ENCODE measurements at places on chromosomes 16 and 17.

GRCh38 chr17:13005530-13005929, 12.3 kb downstream of the ELAC2 start:
- DNase-seq: no peak

DNA sequence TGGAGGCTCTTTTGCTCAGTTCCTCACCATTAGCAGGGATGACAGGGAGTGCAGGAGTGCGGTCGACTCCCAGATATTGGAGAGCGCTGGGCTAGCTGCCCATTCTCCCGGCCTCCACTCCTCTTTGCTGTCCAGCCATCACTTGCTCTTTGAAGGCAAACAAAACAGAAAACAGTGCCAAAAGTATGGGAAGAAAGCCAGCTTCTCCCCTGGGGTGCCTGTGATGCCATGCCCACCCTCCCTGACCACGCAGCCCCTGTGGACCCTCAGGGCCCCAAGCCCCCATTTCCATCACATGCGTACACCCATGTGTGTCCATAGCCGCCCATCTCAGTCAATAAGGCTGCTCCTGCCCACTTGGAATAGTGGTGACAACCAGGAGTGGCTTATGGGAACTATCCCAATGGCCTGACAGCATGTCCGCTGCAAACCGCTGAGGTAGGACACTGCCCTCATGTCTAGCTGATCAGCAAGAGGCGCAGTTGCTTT, 30.0 kb downstream of the MAPT start:
- no peak for DNase-seq

DNA sequence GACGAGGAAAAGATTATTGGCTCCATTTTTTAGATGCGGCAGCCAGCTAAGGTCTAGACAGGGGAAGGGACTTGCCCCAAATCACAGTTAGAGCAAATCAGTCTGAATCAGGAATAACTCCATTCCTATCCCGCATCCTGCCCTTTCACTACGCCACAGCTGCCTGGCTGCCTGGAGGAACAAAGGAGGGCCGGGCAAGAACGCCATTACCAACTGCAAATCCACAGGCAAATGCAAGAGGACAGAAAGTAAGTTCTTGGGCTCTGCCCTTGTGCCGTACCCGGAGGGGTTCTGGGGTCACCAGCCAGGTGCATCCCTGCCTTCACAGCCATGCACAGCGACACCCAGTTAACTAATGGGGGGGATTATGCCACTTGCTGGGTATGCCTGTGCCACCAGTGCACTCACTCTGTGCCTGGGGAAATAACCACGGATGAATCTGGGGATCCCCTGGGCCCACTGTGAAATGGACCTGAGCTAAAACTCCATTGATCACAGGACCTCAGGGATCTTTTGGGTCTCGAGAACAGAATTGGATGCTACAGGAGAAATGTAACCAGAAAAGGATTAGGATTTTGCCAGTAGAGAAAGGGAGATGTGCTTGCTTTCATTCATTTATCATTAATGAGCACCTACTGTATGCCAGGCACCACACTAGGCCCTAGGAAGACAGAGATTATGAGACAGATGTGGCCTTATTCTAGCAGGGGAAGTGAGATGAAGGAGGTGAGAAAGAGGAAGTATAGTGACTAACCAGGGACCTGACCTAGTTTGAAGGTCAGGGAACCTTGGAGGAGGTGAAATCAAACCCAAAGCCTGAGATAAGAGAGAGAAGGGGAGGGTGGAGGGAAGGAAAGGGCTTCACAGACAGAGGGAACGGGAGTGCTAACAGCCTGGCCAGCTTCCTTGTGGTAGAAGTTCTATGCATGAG, 17.7 kb downstream of the BCL7C start:
- DNase-seq: no peak

- DNase-seq: no peak
Observed at GRCh38 chr17:79890706-79891105, 51.5 kb upstream of the CBX4 start.

- no peak for DNase-seq
Observed at GRCh38 chr16:68492543-68493411, 44.5 kb upstream of the SMPD3 start.

GRCh38 chr17:80362428-80363119, 52.4 kb upstream of the ENDOV start:
- DNase-seq: no peak

DNA sequence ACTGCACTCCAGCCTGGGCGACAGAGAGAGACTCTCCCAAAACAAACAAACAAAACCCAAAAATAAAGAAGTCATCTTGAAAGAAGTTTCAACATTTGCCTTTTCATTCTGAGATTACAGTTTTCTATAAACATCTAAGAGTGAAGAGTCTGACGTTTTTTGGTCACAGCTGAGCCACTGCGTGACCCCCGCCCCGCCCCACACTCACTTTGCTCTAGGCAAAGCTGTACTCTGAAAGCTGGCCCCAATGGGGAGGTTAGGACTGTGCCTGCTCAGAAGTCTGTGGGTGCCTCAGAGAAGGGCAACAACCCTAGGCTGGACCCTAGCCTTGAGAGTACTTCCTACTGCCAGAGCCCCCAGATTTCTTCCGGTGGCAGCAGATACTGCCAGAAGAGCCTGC, 19.3 kb downstream of the CYB5D2 start:
- DNase-seq: no peak

DNA sequence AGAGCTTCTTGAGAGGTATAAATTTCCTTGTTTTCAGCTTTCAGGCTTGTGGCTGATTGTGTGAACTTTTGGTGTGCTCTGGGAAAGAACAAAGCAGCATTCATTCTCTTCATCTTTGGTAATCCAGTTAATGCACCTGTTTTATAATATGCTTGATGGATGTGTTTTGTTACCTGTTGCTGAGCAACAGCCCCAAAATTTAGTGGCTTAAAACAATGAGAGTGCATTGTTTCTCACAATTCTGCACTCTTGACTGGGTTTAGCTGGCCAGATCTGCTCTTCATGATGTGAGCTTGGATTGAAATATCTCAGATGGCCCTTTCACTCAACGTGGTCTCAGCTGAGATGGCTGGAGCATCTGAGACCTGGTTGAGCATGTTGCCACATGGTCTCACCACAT, 58.7 kb upstream of the NOL11 start:
- no peak for DNase-seq

- no peak for DNase-seq
Observed at GRCh38 chr16:81495321-81496234, 51.0 kb downstream of the CMIP start.

Data from NCI-H1105 (cell line).